ENCODE measurements at places on chromosomes 3 and 15. TPM values are rescaled to one million over a fixed set of nuclear protein-coding genes. Genes with fewer than 3 reads are reported as not detected.

The CPN2 gene
- not detected for total RNA-seq

The XXYLT1 gene
- 10.5 TPM for total RNA-seq

The ERICH6 gene
- total RNA-seq: under 0.01 TPM

The RTP3 gene
- total RNA-seq: not detected

The IQCH gene
- total RNA-seq: 2.9 TPM

DNA sequence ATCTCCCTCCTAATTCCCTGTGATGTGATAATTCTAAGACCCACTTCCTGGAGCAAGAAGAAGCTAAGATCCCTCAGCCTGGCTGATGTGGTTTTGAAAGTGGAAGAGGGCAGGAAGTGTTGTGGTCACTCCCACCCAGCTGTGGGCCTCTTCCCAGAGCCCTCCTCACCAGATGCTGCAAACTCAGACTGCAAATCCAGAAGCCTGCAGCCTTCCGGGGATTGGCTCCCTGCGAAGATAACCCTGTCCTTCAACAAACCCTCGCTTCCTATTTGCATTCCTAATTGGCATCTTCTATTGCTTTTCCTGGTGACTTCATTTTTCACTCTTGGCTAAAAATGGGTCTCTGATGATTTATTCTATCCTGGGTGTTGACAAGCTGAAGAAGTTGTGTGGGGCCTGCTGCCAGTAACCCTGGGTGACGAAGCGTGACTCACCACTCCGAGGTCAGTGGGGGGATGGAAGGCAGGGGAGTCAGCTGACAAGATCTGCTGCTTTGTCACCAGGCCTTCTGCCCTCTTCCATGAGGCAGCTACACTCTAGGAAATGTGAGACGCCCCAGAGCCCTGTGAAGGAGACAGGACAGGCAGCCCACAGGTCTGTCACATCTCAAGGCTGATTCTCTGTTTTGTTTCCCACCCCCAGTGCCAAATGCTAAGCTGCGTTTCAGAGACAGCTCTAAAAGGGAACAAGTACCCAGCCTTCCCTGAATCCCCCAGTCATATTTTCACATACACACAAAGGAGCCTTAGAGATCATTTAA lies 99.7 kb upstream of the LIPC start:
- peak; percentile 99 for DNase-seq

DNA sequence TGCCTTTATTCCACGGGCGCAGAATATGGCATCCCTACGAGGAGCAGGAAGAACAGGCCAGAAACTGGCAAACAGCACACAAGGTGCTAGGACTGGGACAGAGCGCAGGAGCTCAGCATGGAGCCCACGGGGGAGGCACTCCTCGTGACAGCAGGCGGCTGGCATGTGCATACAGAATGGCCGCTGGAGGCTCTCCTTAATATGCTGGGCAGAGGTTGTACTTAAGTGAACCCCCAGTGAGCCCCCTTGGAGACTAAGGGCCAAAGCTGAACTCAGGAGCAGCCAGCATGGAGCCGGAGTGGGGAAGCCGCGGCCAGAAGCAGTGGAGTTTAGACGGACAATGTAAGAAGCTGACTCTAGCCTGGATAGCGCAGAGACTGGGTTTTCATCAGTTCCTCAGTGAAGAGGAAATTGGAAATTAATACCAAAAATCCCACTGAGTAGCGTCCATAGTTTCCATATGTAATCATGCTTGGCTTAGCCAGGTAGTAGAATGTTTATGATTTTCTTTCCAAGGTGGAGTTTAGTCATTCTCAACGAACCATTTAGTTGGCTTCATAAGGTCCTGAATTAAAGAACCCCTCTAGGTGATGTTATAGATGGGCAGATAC lies 69.4 kb downstream of the EPHB3 start:
- no peak for DNase-seq

DNA sequence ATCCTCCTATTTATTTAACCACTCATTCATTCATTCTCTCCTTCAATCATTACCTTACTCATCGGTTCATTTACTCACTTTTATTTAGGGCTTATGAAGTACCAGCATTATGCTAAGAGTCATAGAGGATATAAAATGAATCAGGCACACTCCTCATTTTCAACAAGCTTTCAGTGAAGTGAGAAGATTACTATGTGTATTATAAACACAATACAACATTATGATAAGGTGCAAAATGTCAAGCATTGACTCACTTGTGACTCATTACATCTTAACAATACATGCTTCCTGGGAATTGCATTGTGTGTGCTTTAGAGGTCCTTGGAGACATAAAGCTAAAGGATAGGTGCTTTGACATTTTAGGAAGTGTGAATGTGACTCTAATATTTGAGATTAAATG lies 60.4 kb downstream of the PLAAT1 start:
- DNase-seq: peak; percentile 95

GRCh38 chr3:194296454-194297263 lies 54.5 kb downstream of the CPN2 start:
- peak; percentile 93 for DNase-seq

DNA sequence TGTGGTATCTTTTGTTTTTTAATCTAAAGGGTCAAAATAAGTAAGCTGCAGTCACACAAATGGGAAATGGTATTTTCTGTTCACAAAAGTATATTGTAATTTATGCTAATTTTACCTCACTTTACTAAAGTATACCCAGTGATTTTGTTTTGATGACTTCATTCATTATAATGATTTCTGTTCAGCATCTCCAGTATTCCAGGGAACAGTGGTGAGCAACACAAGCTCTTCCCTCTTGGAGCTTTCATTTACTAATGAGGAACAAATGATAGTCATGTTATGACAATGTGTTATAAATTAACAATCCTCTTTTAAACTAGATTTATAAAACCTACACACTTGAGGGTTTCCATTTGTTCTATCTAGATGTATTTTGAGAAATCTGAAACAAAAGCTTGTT lies 20.5 kb upstream of the EIF3J start:
- no peak for DNase-seq

- no peak for DNase-seq
These were observed 19.5 kb upstream of the PIK3CB start for GRCh38 chr3:138854204-138854603.

DNA sequence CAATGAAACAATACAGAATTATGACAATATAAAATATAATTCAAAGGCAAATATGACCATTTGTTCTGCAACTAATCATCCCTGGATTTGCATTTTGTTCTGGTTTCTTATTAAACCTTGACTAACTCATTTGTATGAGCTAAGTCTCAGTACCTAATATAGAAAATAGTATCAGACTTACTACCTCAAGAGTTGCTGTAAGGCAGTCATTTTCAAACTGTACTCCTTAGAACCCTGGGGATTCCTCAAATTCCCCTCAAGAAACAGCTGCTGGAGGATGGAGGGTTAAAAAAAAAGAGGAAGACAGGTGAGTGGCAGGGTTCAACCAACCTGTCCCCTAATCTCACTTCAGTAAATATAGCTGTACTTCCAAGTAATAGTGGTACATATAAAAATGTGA lies 11.1 kb downstream of the ZBTB11 start:
- no peak for DNase-seq

DNA sequence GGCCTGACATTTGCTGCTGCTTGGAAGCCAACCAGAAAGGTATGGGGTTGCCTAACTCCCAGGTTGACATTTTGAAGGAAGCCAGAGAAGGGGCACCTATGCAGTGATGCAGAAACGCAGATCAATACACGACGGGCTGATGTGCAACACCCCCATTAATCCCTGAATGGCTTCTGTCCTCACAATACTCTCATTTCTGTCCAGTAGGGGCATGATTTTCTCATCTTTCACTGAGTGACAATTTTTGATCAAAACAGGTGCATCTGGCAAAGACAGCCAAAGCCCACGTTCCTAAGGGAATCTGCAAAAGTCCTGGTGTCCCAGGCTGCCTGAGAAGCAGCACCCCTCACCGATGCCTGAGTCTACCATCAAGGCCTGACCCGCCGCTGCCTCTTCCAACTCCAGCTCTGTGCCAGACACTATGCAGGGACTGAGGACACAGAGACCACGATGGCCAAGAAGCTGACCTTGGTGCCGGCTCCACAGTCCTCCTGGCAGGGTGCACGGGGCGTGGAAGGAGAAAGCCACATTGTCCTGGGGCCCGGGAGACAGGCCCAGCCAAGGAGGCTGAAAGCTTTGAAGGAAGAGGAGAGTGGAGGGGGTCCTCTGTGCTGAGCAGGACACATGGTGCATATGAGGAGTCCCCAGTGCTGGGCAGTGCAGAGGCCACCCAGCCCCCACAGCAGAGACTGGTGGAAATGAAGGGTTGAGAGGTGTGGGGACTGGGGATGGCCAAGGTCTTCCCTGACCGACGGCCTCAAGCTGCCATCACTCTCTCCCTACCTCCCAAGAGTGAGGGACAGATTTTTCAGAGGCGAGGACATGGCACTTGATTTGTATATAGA lies 159.6 kb downstream of the NUP210 start:
- no peak for DNase-seq

DNA sequence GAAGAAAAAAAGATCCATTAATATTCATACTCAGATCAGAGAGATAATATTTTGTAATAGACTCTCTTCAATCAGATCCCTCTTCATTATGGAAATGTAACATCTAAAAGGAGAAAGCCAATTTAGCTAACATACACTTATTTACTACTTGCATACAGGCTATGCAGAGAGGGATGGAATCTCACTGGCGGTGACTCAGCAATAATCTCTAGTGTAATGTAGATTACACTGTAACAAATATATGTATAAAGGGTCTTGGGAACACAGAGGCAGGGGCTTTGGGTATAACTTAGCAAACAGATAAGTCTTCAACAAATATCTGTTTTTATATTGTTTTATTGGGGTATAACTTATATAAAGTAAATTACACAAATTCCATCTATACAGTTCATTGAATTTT lies 69.6 kb downstream of the CGNL1 start:
- peak; percentile 21 for DNase-seq

- DNase-seq: no peak
These were observed 14.7 kb downstream of the FILIP1L start for GRCh38 chr3:100099621-100100020.

DNA sequence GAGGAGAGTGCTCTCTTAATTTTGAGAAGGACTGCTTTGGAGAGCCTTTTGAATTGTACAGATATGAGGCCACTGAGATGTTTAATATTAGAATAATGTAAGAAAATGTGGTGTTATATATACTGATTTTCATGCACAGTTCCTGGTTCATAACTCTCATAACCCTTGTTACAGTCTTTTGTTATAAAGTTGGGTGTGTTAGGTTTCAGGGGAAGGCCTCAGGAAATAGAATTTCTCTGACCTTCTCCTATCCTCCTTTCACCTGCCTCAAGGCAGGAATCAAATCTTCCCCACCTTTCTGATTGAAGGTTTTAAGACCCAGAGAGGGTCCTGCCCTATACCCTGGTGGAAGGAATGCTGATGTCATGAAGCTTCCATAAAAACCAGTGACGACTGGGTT lies 245.9 kb downstream of the NSUN3 start:
- DNase-seq: no peak

DNA sequence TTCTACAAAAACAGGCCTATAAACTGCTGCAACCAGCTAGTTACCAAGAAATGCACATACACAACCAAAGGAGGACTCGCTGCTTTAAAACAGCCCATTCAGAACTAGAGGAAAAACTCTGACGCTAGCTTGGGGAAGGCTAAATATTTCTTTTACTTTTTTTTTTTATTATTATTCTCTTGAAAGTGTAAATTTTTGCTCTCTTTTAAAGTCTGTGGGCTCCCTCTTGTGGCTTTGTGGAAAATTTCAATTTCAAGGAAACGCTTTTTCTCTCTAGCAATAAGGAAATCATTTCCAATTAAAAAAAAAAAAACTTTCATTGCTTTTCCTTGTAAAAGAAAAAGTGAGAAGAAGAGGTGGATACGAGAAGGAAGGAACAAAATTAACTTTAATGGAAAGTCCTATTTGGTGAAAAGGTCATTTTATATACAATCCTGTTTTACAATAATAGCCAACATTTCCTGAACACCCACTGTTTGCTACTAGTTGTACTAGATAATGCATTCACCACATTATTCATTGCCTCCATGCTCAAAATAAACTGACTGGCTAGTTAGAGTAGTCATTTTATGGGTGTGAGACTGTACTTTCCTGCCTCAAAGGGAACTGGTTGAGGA lies 51.2 kb upstream of the SAMMSON start:
- peak; percentile 48 for DNase-seq
